ENCODE measurements at places on chromosomes 11 and 22.

DNA sequence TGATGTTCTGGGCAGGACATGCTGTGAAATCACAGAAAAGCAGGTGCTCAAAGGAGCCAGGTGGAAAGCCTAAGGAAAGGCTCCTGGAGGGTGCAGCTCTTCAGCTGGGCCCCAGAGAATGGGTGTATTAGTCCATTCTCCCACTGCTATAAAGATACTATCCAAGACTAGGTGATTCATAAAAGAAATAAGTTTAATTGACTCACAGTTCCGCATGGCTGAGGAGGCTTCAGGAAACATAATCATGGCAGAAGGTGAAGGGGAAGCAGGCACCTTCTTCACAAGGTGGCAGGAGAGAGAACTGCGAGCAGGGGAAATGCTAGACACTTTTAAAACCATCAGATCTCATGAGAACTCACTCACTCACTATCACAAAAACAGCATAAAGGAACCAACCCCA lies 43.1 kb upstream of the DEUP1 start:
- no peak for DNase-seq

DNA sequence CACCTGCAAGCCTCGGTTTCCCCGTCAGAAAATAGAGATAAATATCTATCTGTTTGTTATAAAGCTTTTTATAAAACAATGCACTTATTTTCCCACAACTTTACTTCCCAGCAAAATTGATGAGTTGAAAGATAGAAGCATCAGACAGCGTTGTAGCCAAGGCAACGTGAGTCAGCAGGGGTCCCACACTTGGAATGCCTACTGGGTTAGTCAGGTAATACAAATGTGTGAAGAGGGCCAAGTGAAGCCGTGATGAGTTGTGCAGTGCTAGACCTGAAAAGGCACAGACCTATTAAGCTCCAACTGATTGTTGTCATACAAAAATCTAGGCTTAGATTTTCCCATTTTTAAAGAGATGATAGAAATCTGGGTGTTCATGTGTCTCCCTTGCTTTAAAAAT lies 118.7 kb downstream of the PGR start:
- DNase-seq = no peak

DNA sequence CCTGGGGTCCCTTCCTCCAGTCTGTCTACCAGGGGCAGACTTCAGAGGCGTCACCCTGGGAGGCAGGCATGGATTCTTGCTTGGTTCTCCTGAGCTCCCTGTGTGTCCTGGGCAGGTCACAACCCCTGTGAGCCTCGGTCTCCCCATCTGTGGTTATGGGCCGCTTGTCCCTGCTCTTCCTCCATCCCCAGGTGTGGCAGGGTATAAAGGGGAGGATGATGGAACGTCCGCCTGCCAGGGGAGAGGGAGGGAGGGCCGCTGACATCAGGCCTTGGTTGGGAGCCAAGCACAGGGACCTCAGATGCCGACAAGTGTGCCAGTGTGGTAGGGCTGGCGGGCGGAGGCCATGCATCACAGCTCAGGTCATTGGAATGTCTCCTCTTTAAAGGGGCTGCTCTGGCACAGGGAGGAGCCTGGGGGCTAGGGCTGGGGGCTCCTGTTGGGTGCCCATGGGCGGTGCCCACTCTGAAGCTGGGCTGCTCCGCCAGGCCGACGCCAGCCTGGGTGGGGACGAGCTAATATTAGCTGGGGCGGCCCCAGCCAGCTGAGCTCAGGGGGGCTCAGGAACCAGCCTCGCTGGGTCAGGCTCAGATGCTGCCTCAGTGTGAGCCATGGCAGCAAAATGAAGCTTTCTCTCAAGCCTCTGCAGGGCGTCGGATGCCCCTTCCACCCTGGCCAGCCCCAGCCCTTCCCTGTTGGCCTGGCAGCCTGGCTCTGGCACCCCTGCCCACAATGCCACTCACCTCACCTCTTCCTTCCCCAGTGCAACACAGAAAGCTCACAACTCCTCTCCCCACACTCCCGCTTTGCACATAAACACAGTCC lies 12.8 kb downstream of the KCNC1 start:
- DNase-seq = no peak

DNA sequence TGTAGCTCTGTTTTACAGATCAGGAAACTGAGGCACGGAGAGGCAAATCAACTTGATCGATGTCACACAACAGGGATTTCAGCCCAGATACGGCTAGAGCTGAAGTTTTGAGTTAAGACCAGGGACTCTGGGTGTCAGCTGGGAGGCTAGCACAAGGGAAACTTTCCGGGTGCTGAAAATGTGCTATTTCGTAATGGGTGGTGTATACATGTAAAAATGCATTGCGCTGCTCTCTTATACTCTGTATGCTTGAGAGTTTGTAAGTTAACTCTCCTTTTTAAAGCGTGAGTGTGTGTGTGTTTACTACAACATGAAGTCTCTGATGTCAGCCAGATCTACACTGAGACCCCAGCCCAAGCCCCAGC lies 227.6 kb downstream of the MN1 start:
- no peak for DNase-seq

DNA sequence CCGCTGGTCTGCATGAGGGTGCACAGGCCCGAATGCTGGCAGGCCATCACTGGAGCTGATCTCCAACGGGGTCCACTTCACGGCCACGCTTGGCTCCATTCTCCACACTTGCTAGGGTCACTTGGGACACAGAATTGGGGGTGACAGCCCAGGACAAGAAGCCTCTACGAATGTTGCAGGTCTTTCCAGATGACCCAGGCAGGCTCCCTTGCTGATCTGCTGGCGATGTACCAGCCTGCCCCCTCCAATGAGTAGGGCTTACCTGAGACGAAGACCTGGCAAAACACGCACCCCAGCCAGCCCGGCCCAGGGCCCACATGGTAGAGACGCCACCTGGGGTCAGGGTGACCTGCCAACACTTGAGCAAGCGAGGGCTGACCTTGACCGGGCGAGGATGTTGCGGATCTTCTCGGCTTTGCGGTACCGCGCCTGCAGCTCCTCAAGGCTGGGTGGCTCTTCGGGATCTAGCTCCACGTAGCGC lies 44.9 kb downstream of the C11orf58 start:
- DNase-seq = no peak
